ENCODE measurements at places on chromosomes 3 and 15.

GRCh38 chr3:156867920-156868319, 41.8 kb downstream of the LEKR1 start:
- no peak for DNase-seq
- no peaks in the 10 kb centered on the region for H3K4me1 ChIP-seq
- no peak overlapping the region for H3K4me3 ChIP-seq

DNA sequence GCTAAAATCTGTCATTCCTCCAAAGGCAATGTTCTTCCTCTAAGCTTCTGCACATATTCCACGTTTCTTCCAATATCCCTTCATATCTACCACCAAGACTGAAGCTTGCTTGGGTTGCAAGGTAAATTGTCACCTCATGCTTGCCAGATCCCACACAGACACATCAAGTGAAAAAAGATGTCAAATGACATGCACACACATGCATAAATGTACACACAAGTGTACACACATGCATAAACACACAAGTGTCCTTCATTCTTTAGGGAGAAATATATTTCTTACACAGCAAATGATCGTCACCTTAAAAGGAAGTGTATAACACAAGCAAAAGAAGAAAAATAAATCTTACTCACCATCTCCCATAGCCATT, 59.4 kb downstream of the CLASP2 start:
- no peaks in the 10 kb centered on the region for H3K27me3 ChIP-seq
- H3K27ac ChIP-seq, result peak overlapping the region; percentile 97
- no peaks in the 10 kb centered on the region for H3K36me3 ChIP-seq
- H3K4me1 ChIP-seq, result peaks cover 8% of the 10 kb centered on the region
- DNase-seq, result peak; percentile 77

DNA sequence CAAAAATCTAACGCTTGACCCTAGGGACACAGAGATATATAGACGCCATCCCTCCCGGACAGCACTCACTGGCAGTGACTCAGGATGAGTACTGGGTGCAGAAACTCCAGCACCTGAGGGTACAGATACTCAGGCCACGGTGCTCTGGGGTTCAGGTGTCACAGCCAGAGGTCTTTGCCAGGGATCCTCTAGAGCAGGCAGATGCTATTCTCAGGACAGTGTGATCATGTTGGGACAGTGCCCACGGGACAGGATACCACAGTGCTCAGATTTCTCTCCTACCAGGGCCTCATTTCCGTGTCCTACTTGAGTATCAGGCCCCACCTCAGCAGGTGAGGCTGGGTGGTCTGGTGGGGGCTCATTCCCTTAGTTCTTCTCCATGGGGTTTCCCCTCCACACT, 34.4 kb downstream of the HOMER2 start:
- H3K27me3 ChIP-seq, result no peaks in the 10 kb centered on the region
- no peak for DNase-seq
- H3K4me3 ChIP-seq, result no peak overlapping the region

GRCh38 chr3:111314898-111315297, 227.1 kb upstream of the CD96 start:
- no peaks in the 10 kb centered on the region for H3K4me1 ChIP-seq
- no peaks in the 10 kb centered on the region for H3K36me3 ChIP-seq
- no peaks in the 10 kb centered on the region for H3K27me3 ChIP-seq
- no peak overlapping the region for H3K4me3 ChIP-seq

GRCh38 chr3:110727056-110727455, 344.6 kb upstream of the NECTIN3 start:
- no peaks in the 10 kb centered on the region for H3K4me1 ChIP-seq
- no peak overlapping the region for H3K27ac ChIP-seq
- H3K27me3 ChIP-seq, result no peaks in the 10 kb centered on the region
- H3K36me3 ChIP-seq, result no peaks in the 10 kb centered on the region

GRCh38 chr3:69297501-69297900, 88.4 kb downstream of the FRMD4B start:
- no peak for DNase-seq
- H3K36me3 ChIP-seq, result peaks cover 14% of the 10 kb centered on the region
- H3K27ac ChIP-seq, result no peak overlapping the region
- peaks cover 5% of the 10 kb centered on the region for H3K4me1 ChIP-seq
- no peak overlapping the region for H3K4me3 ChIP-seq

DNA sequence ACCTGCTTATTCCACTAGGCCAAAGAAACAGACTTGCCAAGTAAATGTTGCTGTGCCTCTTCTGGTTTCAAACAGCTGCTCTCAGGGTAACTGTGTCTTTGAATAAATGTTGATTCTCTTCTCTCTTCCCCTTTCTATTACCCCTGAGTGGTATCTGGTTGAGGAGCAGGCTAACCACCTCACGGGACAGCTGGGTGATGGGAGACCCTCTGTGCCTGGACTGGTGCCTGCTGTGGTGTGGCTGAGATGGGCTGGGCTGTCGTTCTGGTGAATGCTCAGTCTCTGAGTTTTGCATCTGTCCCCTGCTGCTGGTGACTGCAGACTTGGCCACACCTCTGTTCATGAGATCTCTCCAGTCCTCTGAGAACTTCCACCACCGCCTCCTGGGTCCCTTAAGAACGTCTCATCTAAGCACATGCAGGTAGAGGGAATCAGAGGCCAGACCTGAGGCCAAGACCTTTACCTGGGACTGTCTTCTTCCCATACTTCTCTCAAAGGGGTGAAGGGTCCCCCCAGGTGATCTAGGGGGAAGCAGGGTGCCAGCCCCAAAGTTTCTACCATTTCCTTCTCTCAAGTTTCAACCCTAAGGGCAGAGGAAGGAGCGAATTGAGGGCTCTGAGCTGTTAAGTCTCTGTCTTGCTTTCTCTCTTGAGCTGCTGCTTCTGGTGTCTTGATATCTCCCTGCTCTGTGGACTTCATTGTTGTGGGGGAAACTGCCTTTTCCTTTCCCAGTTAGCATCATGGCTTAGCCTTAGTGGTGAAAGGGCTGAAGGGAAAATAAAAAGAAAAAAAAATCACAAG, 252.9 kb downstream of the EBLN2 start:
- H3K4me3 ChIP-seq, result no peak overlapping the region
- no peaks in the 10 kb centered on the region for H3K36me3 ChIP-seq
- no peak for DNase-seq
- H3K4me1 ChIP-seq, result no peaks in the 10 kb centered on the region
- H3K27me3 ChIP-seq, result no peaks in the 10 kb centered on the region

DNA sequence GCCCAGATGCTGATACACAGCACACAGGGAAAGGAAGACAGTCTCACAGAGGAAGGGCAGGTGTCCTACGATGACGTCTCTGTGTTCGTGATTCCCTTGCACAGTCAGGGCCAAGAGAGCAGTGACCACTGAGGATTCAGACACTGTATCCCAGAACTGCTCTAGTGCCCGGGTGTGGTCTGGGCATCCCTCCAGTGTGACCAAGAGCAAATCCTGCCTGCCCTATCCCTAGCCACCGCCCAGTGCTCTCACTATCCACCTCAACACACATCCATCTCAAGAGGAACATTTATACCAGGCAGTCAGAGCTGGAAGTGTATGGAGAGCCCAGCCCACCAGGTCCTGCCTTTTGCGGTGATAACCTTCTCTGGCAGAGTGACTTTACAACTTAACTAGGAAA, 4.1 kb downstream of the PPM1M start:
- no peak overlapping the region for H3K4me3 ChIP-seq
- H3K4me1 ChIP-seq, result peaks cover 31% of the 10 kb centered on the region
- peaks cover 75% of the 10 kb centered on the region for H3K36me3 ChIP-seq
- H3K27me3 ChIP-seq, result no peaks in the 10 kb centered on the region
- no peak overlapping the region for H3K27ac ChIP-seq

- H3K27me3 ChIP-seq, result no peaks in the 10 kb centered on the region
- DNase-seq, result peak; percentile 70
- H3K36me3 ChIP-seq, result no peaks in the 10 kb centered on the region
Observed at GRCh38 chr15:98801234-98801561, 152.9 kb downstream of the IGF1R start.

- no peaks in the 10 kb centered on the region for H3K4me1 ChIP-seq
- H3K27me3 ChIP-seq, result no peaks in the 10 kb centered on the region
- DNase-seq, result no peak
- no peak overlapping the region for H3K27ac ChIP-seq
- H3K36me3 ChIP-seq, result no peaks in the 10 kb centered on the region
Observed at GRCh38 chr3:110736332-110736731, 335.3 kb upstream of the NECTIN3 start.

- H3K27ac ChIP-seq, result no peak overlapping the region
- H3K4me1 ChIP-seq, result no peaks in the 10 kb centered on the region
- H3K36me3 ChIP-seq, result no peaks in the 10 kb centered on the region
Observed at GRCh38 chr3:100157685-100158084, 43.4 kb upstream of the FILIP1L start.

GRCh38 chr3:140719841-140720614, 42.2 kb downstream of the TRIM42 start:
- H3K36me3 ChIP-seq, result no peaks in the 10 kb centered on the region
- no peak overlapping the region for H3K27ac ChIP-seq
- no peak for DNase-seq
- H3K27me3 ChIP-seq, result no peaks in the 10 kb centered on the region
- H3K4me1 ChIP-seq, result no peaks in the 10 kb centered on the region

GRCh38 chr3:21372316-21372715, 378.7 kb downstream of the ZNF385D start:
- no peak overlapping the region for H3K27ac ChIP-seq
- H3K4me3 ChIP-seq, result no peak overlapping the region
- no peaks in the 10 kb centered on the region for H3K36me3 ChIP-seq
- no peaks in the 10 kb centered on the region for H3K27me3 ChIP-seq
